Left forelimb (tissue), 1 donor: ENCODE measurements at places on chromosomes 6 and 20.

- DNase-seq, result no peak
Measured at GRCh38 chr6:146697921-146698320, 99.1 kb downstream of the ADGB start.

GRCh38 chr6:40672087-40672486 lies 84.9 kb upstream of the LRFN2 start:
- no peak for DNase-seq

DNA sequence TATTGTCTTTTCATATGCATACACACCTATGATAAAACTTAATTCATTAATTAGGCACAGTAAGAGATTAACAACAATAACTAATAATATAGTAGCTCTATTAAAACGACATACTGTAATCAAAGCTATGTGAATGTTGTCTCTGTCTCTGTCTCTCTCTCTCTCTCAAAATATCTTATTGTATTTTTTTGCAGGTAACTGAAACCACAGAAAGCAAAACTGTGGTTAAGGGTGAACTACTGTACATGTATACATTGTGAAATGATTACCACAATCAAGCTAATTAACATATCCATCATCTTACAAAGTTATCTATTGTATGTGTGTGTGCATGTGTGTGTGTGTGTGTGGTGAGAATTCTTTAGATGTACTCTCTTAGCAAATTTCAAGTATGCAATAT lies 242.0 kb upstream of the RSPO3 start:
- DNase-seq, result no peak

DNA sequence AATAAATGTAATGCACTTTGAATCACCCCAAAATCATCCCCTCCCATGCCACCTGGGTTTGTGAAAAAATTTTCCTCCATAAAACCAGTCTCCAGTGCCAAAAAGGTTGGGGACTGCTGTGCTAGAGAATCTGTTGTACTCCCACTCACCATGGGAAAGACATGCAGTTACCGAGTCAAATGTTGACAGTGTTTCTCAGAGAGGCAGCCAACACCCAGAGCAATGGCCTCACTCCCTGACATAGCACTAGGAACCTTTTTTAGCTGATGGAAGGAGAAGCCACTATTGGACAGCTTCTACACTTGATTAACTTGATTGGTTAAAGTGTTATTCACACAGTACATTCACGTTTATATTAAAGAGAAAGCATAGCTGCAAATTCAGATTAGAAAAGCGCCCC lies 59.8 kb upstream of the MANEA start:
- no peak for DNase-seq

- no peak for DNase-seq
Measured at GRCh38 chr6:144215402-144215931, 65.2 kb downstream of the STX11 start.

DNA sequence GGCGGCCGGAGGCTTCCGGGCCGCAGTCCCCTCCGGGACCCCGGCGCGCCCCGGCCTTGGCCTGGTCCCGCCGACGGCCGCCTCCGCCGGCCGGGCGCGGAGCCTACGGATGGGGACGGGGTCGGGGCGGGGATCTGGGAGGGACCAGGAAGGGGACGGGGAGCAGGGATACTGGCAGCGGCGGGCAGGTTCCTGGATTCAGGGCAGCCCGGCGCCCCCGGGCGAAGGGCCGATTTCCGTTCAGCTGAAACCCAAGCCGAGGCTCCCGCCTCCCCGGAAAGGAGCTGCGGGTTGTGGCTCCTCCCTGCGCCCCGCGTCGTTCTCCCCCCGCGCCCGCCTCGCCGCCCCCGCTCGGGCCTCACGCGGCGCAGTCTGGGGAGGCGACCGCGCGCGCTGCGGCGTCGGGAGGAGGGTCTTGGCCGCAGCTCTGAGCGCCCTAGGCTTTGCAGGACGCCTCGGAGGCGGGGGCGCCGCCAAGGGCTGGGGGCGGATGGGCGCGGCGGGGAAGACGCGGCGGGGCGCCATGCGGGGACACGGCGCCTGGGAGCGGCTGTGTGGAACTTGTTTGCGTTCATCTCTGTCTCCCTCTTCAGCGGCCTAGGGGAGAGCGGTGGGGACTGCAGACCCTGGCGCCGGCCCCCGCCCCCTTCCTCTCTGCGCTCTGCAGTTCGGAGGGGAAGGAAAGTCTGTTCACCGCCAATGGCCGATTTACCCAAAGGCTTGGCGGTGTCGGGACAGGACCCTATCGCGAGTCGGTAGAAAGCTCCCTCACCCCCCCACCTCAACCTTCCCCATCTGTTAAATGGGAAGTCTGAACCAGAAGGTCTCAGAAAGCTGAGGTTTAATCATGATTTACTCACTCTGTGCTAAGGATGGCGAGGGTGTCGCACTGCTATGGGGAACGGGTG lies 22.7 kb upstream of the TMEM181 start:
- DNase-seq, result peak; percentile 72

GRCh38 chr6:89311853-89312531 lies 3.1 kb downstream of the GABRR2 start:
- DNase-seq, result peak; percentile 79

GRCh38 chr6:104940238-104940892 lies 16.5 kb upstream of the LIN28B start:
- DNase-seq, result no peak

GRCh38 chr6:33895296-33895695 lies 91.5 kb upstream of the MLN start:
- DNase-seq, result no peak

DNA sequence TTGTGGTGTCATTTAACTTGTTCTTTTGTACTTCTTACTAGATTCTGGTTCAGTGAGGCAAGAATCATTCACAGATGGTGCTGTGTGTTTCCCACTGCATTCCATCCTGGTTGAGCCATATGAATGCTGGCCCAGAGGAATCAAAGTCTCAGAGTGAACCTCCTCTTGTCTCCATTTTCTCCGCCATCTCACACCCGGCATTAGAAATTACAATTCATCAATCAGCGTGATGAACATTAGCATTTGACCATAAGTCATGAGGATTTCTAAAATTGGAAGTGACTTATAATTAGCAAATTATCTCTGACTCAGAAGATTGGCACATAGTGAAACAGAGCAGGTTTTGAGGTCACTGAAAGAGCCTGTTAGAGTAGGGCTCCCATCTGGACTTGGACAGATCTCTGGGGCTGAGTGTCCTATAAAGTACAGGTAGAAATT lies 25.2 kb downstream of the TNFAIP3 start:
- DNase-seq, result no peak

DNA sequence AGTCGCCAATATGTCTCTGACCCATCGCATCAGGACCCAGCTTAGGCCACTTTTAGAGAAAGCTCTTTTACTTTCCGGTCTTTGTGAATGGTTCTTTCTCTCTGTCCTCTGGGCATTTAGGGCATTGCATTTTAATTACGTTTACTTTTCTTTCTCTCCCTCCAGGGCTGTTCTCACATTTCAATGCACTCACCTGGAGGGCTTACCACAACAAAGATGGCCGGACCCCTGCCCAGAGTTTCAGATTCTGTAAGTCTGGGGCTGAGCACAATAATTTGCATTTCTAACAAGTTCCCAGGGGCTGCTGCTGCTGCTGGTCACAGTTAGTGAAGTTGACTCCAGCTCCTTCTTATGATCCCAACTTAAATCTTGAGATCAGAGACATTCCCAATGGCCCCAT lies 3.0 kb downstream of the ANKRD66 start:
- no peak for DNase-seq

GRCh38 chr6:137743493-137743892 lies 123.6 kb upstream of the TNFAIP3 start:
- no peak for DNase-seq

DNA sequence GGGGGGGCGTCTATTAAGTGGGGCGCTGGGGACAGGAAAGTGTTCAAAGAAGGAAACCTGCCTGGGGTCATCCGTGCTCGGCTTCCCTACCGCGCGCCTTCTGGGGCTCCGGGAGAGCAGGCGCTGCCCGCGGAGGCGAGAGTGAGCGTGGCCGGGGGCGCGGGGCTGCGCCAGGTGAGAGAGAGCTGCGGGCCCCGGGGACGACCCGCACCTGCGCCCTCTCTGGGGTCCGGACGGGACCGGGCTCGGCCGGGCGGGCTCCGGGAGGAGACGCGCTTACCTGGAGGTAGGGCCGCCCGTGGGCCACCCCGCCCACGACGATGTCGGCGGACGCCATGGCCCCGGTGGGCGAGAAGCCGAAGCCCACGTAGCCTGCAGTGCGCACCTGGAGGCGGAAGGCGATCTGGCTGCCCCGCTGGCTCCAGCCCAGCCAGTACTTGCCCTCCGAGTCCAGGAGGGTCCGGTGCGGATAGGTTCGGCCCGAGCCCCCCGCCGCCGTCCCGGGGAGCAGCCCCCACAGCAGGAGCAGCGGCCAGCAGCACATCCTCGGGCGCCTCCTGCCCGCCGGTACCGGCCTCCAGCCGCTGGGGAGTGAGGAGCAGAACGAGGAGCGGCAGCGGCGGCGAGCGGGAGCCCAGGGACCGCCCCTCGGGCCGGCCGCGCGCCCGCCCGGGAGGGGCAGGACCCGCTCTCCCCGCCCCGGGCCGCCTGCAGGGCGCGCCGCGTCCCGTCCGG lies at the start of gene MOXD1:
MOXD1 (minus strand) TSS at position 593 of the 735 bp plus-strand sequence; CDS start at position 544, 49 bp downstream.
- no peak for DNase-seq

GRCh38 chr6:120736740-120737139 lies 597.5 kb downstream of the TBC1D32 start:
- DNase-seq, result no peak

DNA sequence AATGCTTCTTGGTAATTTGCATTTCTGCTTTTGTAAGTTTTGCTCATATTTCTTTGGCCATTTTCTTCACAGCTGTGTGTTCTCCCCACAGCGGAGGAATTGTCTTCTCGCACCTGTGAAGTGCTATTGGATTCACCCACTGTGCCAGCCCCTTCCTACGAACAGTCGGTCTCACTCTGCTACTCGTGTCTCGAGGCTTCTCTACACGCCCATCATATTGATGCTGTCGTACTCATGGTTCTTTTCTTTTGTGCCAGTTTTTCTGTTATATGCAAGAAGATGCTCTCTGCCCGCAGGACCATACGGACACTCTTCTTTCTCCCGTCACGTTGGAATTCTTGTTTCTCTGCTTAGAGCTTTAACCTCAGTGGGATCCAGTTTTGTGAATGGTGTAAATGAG lies 200.3 kb downstream of the DLL1 start:
- DNase-seq, result peak; percentile 22

- DNase-seq, result no peak
Measured at GRCh38 chr20:23222531-23223200, 127.9 kb upstream of the NXT1 start.
